Panc1 (cell line): ENCODE measurements at places on chromosomes 4 and X.

DNA sequence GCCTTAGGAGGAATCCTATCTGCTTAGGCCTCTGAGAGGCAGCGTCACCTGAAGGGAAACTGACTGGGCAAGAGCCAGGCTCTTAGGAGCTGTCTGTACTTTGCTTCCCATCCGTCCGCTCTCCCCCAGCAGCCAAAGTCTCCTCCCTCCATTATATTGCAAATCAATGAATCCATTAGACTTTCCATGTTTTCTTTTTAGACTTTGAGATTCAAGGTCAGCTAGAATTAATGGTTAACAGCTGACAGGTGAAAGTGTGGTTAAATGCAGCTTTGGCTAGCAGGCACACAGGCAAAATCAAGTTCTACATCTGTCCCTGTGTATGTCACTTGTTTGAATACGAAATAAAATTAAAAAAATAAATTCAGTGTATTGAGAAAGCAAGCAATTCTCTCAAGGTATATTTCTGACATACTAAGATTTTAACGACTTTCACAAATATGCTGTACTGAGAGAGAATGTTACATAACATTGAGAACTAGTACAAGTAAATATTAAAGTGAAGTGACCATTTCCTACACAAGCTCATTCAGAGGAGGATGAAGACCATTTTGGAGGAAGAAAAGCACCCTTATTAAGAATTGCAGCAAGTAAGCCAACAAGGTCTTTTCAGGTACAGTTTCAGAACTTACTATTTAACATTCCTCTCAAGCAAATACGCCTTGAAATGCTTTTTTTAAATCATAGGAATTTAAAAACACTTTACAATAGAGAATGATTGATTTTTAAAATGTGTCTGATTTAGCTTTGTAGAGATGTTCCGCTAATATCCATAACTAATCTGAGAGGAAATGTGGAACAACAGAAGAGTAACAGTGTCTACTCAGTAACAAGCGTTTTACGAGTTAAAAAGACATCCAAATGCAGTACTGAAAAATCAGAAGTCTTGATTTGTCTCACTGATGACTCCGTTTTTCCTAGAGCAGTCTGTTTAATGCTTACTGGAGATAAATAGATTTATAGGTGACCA lies at the start of gene F11:
F11 (plus strand) TSS at position 507 of the 970 bp plus-strand sequence. CDS start 948 bp downstream, outside the sequence.
- DNase-seq: no peak

GRCh38 chrX:1222531-1223241 lies 10.2 kb upstream of the CRLF2 start:
- no peak for DNase-seq

DNA sequence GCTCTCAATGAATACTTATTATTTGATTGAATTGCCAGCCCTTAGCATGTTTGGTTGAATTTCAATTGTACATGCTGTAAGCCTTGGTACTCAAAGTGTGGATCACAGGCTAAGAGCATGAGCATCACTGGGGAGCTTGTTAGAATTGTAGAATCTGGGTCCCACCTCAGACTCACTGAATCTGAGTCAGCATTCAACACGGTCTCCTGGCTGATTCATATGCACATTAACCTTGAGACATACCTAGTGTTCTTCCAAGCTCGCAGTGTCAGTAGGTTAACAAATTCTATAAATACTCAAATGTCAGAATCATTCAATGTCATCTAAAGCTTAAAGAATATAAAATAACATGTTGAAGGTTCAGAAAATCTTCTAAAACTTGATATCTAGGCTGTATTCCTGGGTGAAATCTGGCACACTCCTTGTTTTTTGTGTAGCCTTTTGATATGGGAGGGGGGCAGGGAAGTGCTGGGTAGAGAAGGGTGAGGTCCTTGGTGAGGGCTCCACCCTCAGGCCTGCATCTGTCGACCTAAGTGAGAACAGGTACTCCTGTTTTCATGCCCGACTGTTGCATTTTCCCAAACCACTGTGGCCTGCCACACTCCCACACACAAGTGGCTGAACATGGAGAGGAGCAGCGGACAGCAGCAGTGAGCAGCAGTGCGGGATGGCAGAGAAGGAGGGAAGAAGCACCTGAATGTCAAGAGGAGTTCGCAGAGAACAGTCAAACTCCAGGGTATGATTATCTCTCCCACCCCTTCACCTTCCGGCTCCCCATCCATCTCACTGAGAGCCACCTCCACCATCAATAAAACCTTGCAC lies 529.6 kb upstream of the IGFBP7 start:
- DNase-seq: no peak

DNA sequence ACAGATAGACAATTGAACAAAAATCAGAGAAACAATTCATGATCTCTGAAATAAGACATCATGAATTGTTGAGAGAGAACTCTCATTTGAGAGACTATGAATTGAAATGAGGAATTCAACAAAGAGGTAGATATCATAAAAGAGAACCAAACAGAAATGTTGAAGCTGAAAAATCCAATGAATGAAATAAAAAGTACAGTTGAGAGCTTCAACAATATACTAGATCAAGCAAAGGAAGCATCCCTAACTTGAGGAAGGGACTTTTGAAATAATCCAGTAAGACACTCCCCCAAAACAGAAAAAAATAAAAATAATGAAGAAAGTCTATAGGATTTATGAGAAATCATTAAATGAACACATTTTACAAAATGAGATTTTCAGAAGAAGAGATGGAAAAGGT lies 310.0 kb upstream of the PCDH10 start:
- DNase-seq: no peak

DNA sequence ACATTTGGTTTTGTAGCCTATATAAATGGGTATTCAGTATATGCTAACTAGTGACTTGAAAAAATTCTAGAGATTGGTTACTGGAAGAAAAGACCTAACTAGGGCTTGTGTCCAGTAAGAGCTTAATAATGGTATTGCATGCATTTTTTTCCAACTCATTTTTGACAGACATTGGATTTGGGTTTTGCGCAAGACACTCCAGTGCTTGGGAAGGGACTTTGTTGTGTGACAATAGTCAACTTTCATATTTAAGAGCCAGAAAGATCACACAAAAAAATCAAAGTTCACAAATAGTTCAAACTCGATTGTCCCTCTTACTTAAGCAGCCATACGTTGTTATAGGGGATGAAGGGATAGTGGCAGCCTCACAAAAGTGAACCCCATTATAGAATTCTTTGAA lies 1.2 kb upstream of the HSD17B11 start:
- no peak for DNase-seq

DNA sequence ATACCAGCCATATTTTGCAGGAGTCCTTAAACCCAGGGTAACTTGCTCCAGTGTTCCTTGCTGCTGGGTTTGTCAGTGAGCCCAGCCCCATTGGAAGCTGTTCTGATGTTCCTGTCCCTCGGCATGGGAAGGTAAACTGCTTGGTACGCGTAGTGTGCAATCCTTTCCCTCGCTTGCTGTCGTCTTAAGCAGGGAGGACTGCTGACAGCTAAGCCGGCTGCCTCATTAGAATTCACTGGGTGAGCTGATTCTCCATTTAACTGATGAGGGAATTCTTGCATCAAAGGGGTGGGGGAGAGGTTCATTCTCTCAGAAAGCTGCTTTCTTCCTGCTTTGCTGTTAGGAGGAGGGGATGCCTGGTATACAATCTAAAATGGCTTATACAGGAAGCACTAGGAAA lies 164.6 kb downstream of the MID1IP1 start:
- no peak for DNase-seq

DNA sequence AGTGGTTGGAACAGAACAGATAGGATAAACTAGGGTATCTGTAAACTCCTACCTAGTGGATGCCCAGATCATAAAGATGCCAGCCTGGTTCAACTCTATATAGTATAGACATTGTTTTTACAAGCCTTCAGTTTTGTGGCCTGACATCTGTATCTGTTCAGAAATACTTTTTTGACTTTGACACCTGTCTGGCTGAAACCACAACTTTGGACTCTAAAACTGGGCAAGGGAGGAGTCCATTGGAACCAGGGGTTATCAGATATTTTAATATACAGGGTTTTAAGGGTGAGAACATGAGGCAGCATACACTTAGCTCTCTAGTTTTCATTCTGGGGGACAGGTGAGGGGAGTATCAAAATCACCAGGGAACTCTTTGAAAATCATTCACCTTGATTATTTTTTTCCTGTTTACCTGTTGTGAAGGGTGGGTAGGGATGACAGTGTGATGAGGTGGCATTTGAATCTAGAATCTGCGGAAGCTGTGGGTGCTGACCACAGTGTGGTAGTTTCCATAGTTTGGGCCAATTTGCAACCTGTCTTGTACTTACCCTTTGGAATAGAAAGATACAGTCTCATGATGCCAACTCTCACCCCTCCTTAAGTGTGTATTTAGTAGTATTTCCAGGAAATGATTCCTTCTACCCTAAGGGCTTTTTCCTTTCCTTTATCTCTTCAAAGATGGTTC lies 20.6 kb downstream of the GAB1 start:
- no peak for DNase-seq

GRCh38 chr4:102594000-102594399 lies 92.8 kb downstream of the NFKB1 start:
- DNase-seq: no peak

- DNase-seq: no peak
Measured at GRCh38 chr4:41384992-41385391, 128.3 kb downstream of the UCHL1 start.

DNA sequence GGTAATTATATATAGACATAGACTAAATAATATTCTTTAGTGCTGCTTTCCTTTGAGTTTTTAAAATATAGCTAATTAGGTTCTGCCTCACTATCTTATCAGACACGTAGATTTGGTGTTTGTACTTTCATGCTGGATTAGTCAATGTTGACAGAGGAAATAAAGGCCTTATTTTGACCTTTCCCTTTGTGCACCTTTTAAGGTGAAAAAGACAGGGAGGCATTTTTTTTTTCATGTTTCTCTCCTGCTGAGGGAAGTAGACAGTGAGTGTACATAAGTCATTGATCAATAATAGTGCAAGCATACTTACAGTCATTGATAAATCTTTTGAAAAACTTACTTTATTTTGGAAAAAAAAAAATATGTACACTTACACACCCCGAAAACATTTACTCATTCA lies 467.8 kb downstream of the GRXCR1 start:
- no peak for DNase-seq

DNA sequence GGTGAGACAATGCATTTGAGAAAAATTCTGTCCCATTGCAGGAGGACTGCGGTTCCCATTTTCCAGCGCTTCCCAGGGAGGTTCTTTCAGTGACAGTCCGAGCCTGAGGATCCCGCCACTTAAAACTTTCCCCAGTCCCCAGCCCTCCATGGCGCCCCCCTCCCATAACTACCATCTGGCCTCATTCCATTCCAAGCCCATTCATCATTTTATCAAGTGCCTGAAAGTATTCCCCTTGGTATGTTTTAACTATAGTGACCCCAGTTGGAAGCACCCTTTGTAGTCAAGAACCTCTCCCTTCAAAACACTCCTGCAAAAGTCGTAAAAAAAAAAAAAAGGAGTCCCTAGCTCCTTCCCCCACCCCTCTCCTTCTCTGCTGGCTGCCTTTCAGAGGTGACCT lies 1.2 kb downstream of the RASL11B start:
- no peak for DNase-seq

GRCh38 chrX:107741404-107741790 lies 34.2 kb downstream of the TSC22D3 start:
- no peak for DNase-seq

DNA sequence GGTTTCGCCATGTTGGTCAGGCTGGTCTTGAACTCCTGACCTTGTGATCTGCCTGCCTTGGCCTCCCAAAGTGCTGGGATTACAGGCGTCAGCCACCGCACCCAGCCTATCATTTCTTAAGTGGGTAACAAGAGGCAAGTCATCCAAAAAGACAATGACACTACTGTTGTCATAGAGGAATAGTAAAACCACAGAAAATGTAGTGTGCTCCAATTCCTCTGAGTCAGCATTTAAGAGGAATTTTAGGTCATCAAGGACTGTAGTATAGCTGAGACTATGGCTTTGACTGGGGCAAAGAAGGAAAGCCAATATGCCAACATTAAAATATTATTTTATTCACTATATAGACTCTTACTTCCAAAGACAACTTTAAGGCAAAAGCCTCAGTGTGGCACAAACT lies 48.4 kb downstream of the ATP8A1 start:
- DNase-seq: no peak

- no peak for DNase-seq
Measured at GRCh38 chr4:81921751-81922159, 450.0 kb upstream of the RASGEF1B start.

- DNase-seq: no peak
Measured at GRCh38 chrX:29648161-29648560, 567.2 kb upstream of the MAGEB2 start.

DNA sequence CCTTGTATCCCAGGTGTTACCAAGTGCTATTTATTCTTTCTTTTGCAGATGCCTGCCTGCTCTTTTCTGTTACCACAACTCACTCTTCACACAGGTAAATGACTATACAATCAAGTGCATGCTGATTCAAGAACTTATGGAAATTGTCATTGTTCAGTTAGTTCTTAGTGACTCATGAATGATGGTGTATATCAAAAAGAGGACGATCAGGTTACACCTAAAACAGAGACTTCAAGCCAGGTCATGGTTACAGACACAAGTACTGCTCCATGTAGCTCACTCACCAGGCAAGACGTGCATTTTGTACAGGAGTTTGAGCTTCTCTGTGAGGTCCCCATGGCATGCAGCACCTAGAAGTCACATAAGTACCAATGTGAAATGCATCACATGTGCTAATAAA lies 59.3 kb upstream of the UCP1 start:
- DNase-seq: no peak

GRCh38 chrX:56343219-56343618 lies 111.1 kb downstream of the KLF8 start:
- no peak for DNase-seq

DNA sequence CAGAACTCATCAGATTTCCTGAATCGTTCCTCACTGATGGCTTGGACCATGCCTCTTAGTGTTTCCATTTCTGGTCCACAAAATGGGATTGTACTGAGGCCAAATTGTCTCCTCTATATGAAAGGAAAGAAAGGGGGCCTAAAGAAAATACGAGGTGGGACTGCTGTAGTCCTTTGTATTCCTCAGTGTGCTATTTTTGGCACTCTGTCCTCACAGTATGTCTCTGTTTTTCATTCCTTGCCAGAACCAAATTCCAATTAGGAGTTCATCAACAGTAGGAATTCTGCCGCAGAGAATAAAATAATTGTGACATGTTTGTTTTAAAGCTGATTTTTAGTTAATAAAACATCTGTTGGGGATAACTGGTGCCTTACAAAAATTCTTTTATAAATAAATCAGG lies 515.7 kb downstream of the SMARCA1 start:
- no peak for DNase-seq

DNA sequence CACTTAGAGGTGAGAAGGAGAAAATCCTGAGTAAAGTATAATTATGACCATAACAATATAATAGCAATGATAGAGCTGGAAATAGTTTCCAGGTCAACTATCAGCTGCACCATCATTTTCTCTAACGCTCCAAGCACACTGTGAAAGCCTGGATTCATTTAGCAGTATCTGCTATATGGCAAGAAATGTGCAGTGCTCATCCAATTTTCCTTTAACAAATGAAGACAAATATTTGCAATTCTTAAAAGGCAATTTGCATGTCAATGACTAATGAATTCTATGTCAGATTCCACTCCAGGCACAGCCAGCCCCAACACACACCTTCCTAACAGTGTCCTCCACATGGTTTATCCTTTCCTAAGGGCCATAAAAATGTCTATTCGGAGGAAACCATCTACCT lies 12.7 kb downstream of the PRSS12 start:
- DNase-seq: no peak
